Thymus (tissue), 14 donors: ENCODE measurements at places on chromosomes 7 and 10. TPM values are rescaled to one million over a fixed set of nuclear protein-coding genes. Genes with fewer than 3 reads are reported as not detected.

DNA sequence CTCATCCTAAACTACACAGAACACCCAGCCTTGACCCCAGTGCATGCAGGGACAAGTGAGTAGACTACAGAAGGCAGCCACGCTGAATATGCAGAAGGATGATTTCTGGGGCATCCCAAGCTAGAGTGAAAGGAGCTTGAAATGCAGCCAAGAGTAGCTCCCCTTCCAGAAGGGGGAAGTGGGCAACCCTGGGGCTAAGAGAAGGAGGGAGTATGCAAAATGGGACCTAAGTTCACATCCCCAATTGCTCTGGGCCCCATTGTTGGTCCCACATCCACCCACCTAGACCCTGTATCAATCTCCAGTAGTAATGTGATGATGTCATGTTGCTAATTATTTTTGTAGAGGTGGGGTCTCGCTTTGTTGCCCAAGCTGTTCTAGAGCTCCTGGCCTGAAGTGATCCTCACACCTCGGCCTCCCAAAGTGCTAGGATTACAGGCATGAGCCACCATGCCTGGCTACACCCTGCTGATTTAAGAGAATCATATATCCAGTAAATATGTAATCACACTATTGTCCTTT is 5.6 kb upstream of the PSTK start:
- no peak overlapping the region for H3K4me3 ChIP-seq
- no peaks in the 10 kb centered on the region for H3K36me3 ChIP-seq
- H3K27ac ChIP-seq = no peak overlapping the region
- no peaks in the 10 kb centered on the region for H3K4me1 ChIP-seq
- no peak for DNase-seq

DNA sequence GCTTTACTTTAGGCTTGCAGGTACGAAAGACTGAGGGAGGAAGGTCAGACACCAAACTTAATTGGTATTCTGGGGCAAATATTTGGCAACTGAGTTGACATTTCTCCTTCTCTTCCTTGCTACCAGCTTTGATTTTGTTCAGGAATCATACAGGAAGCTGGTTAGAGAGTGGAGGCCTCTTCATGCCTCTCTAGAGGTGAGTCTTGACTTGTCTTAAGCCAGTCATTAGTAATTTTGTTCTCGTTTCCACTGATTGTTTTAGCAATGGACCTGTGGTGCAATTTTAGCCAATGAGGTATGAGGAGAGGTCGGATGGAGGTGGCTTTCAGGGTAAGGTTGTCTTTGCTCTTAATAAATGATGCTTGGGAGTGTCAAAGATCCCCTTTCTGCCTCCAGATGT is 2.4 kb upstream of the RP9 start:
- no peaks in the 10 kb centered on the region for H3K36me3 ChIP-seq
- H3K27ac ChIP-seq = no peak overlapping the region
- H3K27me3 ChIP-seq = peaks cover 3% of the 10 kb centered on the region
- H3K4me3 ChIP-seq = no peak overlapping the region

DNA sequence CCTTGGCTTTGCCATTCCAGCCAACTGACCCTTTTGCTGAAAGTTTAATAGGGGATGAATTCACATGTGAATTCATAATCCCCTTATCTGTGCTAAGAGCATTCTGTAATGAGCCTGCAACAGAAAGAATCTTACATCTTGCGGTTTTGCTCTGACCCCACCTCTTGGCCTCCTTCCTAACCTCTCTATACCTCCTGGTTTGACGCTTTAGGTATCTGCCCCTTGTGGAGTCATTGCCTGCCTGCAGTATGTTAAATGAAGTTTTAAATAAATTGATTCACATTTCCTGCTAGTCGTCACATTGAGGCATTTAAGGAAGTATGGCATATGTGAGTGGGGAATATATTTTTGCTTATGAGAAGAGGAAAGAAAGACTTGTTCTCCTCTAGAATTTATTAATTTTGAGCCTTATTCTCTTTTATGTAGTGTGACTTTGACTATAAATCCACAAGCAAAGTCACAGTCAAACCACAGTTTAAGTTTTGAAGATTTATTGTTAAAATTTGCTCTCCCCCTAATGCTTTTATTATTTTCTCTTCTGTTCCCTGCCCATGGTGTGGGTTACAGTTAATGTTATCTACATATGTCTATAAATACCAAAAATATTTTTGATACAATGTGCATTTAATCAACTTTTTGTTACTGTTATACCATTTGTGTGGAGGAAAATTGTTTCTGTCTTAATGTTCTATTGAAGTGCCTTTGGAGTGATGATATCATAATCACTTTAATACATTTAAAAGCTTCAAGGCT is 60.9 kb downstream of the LRMDA start:
- H3K27me3 ChIP-seq = no peaks in the 10 kb centered on the region
- H3K36me3 ChIP-seq = no peaks in the 10 kb centered on the region
- H3K4me3 ChIP-seq = no peak overlapping the region
- no peak for DNase-seq

DNA sequence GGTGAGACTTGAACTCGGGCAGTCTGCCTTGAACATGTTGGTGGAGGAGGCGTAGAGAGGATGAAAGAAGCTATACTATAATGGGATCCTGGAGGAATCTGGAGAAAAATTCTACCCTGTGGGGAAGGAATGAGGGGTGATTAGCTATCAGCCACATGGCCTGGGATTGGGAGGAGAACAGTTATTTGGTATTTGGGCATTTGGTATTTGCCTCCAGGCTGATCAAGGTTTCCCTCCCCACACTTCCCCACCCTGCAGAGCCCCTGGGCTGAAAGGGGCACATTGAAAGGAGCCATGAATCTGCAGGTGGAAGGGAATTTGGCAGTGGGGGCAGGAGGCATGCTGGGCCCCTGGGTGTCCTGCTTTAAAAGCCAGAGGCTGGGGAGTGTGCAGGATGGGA is 235.3 kb downstream of the INHBA start:
- H3K27ac ChIP-seq = no peak overlapping the region
- no peaks in the 10 kb centered on the region for H3K36me3 ChIP-seq
- H3K4me1 ChIP-seq = no peaks in the 10 kb centered on the region
- no peak overlapping the region for H3K4me3 ChIP-seq

GRCh38 chr10:83862723-83863122 is 276.6 kb upstream of the GHITM start:
- H3K27ac ChIP-seq = no peak overlapping the region
- H3K27me3 ChIP-seq = no peaks in the 10 kb centered on the region

GRCh38 chr10:73060738-73061635 is 35.7 kb downstream of the P4HA1 start:
- H3K27me3 ChIP-seq = no peaks in the 10 kb centered on the region
- no peak for DNase-seq
- no peak overlapping the region for H3K27ac ChIP-seq
- no peak overlapping the region for H3K4me3 ChIP-seq
- no peaks in the 10 kb centered on the region for H3K4me1 ChIP-seq

DNA sequence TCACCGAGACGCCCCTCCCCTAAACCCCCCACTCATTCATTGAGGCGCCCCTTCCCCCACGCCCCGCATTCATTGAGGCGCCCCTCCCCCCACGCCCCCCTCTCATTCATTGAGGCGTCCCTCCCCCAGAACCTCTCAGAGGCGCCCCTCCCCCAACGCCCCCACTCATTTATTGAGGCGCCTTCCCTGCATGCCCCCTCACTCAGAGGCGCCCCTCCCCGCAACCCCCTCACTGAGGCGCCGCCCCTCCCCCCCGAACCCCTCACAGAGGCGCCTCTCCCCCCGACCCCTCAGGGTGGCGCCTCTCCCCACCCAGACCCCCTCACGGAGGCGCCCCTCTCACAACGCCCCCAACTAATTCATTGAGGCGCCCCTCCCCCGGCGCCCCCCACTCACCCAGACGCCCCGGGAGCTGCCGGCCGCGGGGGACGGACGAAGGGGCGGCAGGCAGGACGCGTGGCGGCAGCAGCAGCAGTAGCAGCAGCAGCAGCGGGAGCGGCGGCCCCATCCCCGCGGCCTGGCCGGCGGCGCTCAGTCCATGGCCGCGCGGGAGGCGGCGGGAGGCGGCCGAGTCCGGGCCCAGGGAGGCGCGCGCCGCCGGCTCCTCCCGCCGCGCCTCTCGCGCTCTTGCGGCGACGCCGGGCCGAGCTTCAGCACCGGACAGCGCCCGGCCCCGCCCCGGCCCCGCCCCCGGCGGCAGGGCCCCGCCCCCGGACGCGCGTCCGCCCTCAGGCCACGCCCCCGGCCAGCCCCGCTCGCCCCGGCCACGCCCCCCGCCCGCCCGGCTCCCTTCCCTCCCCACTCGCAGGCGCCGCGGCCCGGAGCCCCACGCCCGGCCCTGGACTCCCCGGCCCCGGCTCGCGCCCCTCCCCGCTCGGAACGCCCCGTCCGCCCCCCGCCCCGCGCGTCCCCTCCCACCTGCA is at the start of gene PTPRN2:
TSS of gene PTPRN2 (minus strand) at position 662 of the 923 bp plus-strand sequence.
- H3K36me3 ChIP-seq = no peaks in the 10 kb centered on the region
- DNase-seq = no peak
- no peak within 1 kb of the TSS for H3K4me3 ChIP-seq
- H3K4me1 ChIP-seq = peaks cover 3% of the 10 kb centered on the region
- H3K27me3 ChIP-seq = peaks cover 37% of the 10 kb centered on the region
- H3K27ac ChIP-seq = no peak within 1 kb of the TSS

DNA sequence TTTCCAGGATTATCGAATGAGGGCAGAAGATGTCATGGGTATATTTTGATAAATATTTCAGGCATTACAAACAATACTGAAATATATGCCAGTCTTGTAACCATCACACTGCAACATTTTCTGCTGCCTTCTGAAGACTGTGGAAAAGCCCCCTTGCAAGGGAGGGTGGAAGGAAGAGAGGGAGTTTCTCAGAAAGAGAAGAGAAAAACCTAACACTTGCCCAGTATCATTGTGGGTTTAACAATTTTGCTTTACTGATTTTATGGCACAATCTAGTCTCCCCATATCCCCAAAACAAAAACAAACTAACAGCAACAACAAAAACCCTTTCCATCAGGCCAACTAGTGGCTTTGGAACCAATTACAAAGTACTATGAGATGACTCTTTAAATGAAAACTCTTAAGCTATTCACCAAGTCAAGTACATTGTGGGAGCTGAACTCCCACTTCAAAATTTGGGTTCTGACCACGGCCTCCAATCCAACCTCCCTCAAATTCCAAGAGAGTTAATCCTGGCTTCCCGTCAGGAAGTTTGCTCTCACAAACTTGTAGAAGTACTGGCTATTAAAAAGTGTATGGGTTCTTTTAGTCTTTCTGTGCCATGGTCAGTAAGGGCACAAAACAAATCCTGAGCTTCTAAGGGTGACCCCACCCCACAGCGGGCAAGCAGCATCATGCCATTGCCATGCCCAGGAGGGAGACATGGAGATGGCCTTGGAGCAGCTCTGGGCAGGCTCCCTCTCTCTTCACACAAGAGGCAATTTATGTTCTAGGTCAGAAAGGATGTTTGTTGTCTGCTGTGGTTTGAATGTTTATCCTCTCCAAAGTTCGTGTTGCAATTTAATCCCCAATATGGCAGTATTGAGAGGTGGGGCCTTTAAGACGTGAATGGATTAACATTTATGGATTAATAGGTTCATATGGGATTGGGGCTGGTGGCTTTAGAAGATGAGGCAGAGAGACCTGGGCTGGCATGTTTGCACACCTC is 96.3 kb downstream of the JAZF1 start:
- H3K36me3 ChIP-seq = no peaks in the 10 kb centered on the region
- no peak overlapping the region for H3K4me3 ChIP-seq
- peak overlapping the region; percentile 18 for H3K27ac ChIP-seq
- no peaks in the 10 kb centered on the region for H3K4me1 ChIP-seq
- no peak for DNase-seq
- H3K27me3 ChIP-seq = no peaks in the 10 kb centered on the region

- H3K36me3 ChIP-seq = no peaks in the 10 kb centered on the region
- H3K4me1 ChIP-seq = no peaks in the 10 kb centered on the region
- DNase-seq = no peak
- H3K27ac ChIP-seq = no peak overlapping the region
Measured at GRCh38 chr7:132059141-132059540, 502.7 kb upstream of the PODXL start.

GRCh38 chr10:127283017-127283416 is 86.6 kb upstream of the INSYN2A start:
- no peak for DNase-seq
- H3K36me3 ChIP-seq = no peaks in the 10 kb centered on the region
- H3K27ac ChIP-seq = no peak overlapping the region
- H3K4me1 ChIP-seq = peaks cover 7% of the 10 kb centered on the region
- H3K4me3 ChIP-seq = no peak overlapping the region

GRCh38 chr10:122499491-122499941 is 38.2 kb downstream of the HTRA1 start:
- H3K4me1 ChIP-seq = no peaks in the 10 kb centered on the region
- H3K4me3 ChIP-seq = no peak overlapping the region
- no peaks in the 10 kb centered on the region for H3K27me3 ChIP-seq
- H3K36me3 ChIP-seq = no peaks in the 10 kb centered on the region

DNA sequence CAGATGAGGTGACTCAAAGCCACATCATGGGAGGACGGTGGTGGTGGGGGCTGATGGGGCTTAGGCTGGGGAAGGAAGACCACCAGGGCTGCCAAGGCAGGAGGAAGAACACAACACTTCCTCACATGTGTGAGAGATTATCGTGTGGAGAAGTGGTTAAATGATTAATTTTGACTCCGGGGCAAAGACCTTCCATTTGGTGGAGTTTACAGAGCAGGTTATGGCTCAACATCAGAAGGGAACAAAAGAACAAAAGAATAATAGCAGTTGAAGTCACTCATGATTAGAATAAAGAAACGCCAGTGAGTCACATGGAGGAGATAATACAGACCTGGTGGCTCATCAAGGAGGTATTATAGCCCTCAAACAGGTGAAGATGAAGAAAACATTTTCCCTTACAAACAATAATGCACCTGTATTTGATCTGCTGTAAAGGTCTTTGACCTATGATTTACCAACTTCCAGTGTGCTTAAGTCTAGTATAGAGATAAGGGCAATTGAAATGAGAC is 170.1 kb downstream of the PKD1L1 start:
- no peaks in the 10 kb centered on the region for H3K36me3 ChIP-seq
- no peaks in the 10 kb centered on the region for H3K4me1 ChIP-seq
- no peak overlapping the region for H3K4me3 ChIP-seq
- H3K27ac ChIP-seq = no peak overlapping the region
- DNase-seq = no peak

Gene LIPN
- 0.09 TPM for total RNA-seq

Gene FAM25G
- 1.2 TPM for total RNA-seq

Gene CHST3
- total RNA-seq = 5.9 TPM

Gene PROSER2
- total RNA-seq = 2.8 TPM

Gene AKR1D1
- 0.05 TPM for total RNA-seq

Gene TMEM60
- total RNA-seq = 23.5 TPM

Gene LEP
- total RNA-seq = 0.05 TPM

Gene HECW1
- total RNA-seq = 0.05 TPM

Gene HOXA7
- total RNA-seq = 0.57 TPM

Gene GIMAP5
- 39.3 TPM for total RNA-seq

Gene LANCL2
- total RNA-seq = 20.0 TPM
